ENCODE measurements at places on chromosomes 6 and 20.

DNA sequence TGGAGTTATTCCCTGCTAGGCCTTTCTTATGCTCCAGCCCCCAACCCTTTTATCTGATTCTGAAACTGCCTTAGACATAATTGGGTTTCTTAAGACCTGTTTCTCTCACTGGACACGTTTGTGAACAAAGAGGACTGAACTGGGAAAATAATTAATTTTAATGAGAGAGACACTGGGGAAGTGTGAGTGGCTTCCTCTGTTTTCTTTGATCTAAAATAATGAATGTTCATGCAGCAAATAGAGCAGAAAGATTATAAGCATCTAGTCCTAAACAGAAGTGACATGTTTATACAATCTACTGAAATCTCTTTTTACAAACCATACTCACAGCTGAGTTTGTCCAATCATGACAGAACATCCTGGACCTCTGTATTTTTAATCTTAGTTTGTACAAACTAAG lies 157.6 kb downstream of the SH3BGRL2 start:
- DNase-seq: no peak

DNA sequence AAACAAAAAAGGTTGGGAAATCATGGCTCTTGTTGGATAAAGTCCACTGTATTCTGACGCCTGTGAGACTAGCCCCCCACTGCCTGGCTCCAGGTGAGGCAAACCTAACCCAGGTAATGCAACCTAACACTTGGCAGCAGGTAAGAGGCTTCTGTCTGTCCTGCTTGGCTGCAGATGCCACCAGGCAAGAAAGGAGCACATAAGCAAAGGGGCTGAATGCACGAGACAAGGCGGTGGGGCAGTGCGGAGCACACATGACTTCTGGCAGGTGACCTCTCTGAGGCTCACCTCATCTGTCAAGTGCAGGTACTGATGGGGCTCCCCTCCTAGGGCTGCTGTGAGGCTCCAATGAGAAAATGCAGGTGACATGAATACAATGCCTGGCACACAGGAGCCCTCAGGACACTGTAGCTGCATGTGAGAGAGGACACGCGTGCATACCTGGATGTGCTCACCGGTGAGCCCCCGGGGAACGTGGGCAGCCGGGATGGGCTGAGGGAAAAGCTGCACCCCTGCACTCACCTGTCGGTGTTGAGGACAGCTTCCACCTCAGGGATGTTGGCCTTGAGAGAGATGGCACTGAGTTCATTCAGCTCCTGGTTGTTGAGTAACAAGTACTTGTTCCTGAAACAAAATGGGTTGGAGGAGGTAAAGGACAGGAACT lies 54.1 kb downstream of the MYH7B start:
- no peak for DNase-seq

DNA sequence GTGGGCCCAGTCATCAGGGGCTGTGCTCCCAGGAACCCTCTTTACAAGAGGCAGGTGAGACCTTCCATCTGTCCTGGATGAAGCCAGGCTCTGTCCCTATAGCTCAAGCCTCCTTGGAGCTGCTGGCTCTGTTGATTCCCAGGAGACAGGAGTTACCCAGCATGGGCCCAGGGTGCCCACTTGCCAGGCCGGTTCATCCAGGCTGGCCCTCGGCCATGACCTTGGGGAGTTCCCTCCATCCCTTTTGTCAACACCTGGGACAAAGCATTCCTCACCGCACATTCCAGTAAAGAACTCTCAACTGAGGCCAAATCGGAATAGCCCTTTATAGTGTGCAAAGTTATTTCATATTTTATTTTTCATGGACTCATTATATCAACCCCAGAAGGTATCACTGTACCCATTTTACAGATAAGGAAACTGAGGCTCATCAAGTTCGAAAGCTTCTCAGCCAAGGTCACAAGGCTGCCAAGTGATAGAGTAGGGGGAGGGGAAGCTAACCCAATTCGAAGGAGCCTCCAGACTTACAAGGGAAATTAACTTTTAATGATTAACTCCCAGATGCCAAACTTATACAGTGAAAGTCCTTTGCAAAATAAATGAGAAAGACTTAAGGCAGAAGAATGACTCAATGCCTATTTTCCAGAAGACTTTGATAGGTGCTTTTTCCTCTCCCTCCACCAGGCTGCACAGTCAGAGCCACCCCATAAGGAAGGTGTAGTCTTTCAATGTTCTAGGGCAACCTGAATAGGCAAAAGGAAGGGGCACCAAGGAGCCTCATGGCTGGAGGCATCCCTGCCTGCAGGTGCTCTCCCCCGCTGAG lies 18.5 kb downstream of the SDC4 start:
- DNase-seq: no peak

DNA sequence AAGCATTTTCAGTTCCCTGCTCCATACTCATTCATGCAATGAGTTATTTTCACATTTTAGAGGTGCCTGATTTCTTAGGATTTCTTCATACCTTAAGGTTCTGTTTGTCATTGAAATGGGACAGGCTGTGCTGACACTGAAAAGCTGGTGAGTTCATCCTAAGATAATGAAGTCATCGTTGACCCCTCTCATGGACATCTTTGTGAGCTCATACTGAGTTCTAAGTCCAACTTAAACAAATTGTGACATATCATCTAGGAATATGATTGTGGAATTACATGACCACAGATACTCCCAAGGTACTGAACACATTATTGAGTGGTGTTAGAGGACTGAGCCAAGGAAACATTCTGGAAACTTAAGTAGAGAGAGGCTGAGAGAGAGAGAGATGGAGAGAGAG lies 224.8 kb upstream of the JAG1 start:
- no peak for DNase-seq

DNA sequence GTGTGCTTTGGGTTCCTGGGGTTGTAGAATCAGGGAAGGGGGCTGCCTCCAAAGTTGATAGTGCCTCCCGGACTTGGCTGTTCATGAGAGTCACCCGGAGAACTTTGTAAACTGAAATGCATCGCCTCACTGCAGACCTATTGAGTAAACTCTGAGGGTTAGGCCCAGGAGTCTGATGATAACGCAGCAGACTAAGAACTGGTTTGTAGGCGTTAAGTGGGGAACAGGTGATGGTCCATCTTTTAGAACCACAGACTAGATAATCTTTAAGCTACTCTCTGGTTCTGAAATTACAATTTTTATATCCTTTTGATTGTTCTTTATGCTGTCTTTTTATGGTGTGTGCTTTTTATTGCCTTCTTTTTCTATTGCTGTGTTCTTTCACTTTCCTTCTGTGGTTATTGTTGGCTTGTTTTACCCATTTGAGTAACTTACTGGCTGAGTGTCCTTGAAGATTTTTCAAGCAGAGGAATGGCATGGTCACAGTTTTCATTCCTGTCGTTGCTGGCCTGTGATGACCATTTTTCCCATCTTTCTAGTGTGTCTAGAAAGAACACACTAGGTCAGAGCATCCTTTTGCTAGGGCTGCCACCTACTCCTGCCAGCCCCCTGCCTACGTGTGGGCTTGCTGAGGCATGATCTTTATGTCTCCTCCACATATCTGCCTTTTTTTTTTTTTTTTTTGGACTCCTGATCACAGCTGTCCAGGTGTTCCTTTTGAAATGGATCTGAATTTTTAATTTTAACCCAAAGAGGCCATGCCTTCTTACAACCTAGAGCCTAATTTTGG lies 30.9 kb downstream of the LRRC1 start:
- no peak for DNase-seq

GRCh38 chr6:24606200-24606930 lies 39.6 kb downstream of the KIAA0319 start:
- DNase-seq: no peak

- no peak for DNase-seq
Measured at GRCh38 chr20:24488800-24489175, 19.4 kb downstream of the SYNDIG1 start.

- DNase-seq: no peak
Measured at GRCh38 chr6:12420626-12421025, 130.5 kb downstream of the EDN1 start.

DNA sequence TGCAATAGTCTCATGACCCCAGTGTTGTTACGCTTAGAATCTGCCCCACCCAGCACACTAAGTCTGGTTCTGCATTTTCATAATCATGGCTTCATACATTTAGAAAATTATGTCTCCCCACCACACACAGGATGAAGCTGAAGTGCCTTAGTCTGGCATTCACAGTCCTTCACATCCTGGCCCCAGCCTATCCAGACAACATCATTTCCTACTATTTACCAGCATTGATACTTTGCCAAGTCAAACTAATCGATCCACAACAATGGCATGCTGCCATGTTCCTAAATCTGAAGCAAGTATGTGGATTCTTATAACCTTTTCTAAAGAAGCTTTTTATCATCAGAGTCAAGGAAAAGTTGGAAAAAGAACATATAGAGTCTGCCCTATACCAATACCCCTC lies 132.4 kb upstream of the FBXL4 start:
- no peak for DNase-seq

- no peak for DNase-seq
Measured at GRCh38 chr6:782141-782540, 89.2 kb upstream of the EXOC2 start.

DNA sequence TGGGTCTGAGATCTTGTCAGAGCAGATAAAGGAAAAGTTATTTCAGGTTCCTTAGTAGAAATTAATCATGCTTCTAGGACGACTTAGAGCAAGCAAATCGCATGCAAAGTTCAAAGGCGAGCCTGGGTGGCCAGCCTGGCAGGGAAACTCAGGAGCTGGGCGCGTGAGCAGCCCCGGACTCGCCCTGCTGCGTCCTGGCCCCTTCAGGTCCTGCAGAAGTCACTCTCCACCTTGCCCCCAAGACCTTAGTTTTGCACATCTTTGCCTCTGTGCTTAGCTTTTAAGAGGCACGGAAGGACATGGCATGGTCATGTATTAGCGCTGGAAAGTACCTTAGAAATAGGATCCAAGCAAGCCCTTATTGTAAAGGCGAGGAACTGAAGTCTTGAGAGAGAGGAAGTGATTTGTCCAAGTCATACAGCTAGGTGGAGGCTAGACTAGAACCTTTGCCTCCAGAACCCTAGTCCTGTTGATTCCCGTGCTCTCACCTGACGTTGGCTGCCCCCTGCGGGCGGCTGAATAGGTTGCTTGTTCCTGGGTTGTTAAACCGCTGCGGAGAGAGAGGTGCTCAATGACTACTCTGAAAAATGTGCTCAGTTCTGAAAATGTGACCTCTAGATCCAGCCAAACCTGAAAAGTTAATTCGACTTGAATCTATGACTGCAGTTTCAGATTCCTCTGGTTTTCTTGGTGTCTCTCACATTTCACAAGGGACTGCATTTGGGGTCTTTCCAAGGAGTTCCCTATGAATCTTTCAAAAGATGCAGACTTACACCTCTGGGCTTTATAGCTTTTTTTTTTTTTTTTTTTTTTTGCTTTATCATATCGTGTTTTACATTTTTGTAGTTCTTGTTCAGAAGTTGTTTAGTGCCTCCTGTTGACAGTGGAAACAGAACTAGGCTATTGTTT lies 2.7 kb downstream of the MYB start:
- DNase-seq: peak; percentile 68

- DNase-seq: peak; percentile 20
Measured at GRCh38 chr6:144931172-144932035, 646.3 kb downstream of the UTRN start.
